ENCODE measurements at places on chromosomes 1 and 21.

DNA sequence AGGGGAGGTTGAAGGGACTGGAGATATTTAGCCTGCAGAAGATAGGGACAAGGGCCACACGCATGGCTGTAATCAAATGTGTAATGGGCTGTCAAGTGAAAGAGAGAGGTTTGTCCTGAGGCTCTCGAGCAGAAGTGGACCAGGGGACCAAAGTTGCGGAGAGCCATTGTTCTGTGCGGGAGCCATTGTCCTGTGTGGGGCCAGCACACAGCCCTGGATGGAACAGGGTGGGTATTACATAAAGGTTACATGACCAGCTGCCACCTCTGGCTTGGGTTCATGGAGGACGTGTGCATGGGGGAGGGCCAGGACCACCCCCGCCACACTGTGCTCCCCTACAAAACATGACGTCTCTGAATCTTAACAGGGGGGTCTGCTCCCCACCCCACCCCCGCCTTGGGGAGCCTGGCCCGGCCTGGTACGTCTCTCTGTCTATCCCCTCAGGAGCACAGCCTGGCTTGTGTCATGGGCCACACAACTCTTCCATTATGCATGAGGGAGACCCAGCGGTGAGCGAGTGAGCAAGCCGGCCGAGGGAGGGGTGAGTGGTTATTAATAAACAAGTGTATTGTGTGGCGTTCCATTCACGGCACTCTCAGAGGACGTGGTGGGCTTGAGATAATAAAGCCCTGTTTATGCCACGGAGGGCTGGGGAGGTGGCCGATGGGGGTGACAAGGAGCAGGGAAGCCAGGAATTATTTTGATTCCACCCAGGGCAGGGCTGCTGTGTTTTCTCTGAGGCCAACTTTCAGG is at the start of gene NFASC:
NFASC (plus strand) TSS at position 703 of the 753 bp plus-strand sequence. CDS start 73,454 bp downstream, outside the sequence.
- no peak for DNase-seq

- no peak for DNase-seq
These were observed at the start of gene TBX19 for GRCh38 chr1:168280296-168280927. Gene TBX19 (plus strand): TSS chr1:168280877. CDS start chr1:168281091, 214 bp downstream.

DNA sequence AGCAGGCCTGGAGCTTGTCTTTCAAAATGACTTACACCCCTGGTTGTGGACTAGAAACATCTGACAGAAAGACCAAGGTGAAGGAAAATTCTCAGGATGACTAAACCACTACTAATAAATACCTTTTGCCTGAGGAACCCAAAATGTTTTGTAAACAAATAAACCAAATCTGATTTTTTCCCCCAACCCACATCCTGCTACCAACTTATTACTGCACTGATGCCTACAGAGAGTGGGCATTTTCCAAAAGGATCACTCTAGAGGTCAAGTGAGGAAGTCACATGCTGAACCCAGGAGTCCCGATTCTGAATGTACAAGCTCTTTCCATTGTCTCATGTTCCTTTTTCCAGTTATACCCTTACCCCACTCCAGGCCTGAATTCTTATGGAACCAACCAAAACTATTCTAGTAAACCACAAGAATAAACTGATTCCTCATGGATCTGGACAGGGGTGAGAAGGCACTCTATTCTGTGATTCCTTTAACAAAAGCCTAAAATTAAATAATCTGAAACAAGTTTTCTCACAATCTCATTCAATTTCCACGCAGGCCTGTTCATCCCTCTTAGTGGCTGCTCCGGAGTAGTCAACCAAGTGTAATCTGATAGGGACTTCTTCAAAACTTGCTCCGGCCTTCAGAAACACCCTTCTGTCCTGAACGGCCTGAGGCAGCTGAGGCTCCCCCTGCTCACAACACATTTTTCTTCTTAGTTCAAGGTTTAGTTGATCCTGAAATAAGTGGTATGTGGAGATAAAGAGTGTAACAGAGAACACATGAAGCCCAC is 1.4 kb downstream of the PI4KB start:
- no peak for DNase-seq

DNA sequence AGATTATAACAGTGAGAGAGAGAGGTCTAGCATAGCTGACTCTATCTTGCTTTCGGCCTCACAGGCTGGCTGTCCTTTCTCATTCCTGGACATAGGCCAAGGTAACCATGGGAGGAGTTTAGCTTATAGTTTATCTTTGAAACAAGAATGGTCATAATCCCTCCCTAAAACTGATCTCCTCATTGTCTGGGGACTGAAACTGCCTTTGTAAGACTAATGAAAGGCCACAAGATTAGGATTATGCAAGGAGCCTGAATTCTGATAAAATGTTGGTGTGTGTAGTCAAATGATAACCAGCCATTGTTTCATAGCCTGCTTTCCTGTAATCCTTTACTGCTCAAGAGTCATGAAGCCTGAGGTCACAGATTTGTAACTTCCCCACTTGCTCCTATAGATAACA is 131.9 kb upstream of the LYPLAL1 start:
- no peak for DNase-seq

DNA sequence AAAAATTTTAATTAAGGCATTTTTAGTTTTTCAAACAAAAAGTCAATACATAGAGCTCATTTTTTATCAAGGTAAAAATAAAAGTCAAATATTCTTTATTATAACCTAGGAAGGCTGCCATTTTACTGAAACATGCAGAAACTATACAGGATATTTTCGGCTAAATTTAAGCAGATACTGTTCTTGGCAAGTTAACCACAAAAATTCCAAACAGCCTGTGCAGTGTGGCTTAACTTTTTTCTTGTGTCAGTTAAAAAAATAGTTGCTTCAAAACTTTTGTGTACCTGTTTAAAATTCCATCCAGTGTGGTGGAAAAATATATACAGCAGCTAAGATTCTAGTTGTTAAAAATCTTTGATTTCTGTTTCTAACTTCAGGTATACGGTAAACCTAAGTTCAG is 135.0 kb downstream of the ATP5PO start:
- no peak for DNase-seq

GRCh38 chr1:65266476-65266875 is 42.9 kb upstream of the DNAJC6 start:
- no peak for DNase-seq

GRCh38 chr1:42932442-42932941 is 26.2 kb downstream of the SLC2A1 start:
- no peak for DNase-seq

DNA sequence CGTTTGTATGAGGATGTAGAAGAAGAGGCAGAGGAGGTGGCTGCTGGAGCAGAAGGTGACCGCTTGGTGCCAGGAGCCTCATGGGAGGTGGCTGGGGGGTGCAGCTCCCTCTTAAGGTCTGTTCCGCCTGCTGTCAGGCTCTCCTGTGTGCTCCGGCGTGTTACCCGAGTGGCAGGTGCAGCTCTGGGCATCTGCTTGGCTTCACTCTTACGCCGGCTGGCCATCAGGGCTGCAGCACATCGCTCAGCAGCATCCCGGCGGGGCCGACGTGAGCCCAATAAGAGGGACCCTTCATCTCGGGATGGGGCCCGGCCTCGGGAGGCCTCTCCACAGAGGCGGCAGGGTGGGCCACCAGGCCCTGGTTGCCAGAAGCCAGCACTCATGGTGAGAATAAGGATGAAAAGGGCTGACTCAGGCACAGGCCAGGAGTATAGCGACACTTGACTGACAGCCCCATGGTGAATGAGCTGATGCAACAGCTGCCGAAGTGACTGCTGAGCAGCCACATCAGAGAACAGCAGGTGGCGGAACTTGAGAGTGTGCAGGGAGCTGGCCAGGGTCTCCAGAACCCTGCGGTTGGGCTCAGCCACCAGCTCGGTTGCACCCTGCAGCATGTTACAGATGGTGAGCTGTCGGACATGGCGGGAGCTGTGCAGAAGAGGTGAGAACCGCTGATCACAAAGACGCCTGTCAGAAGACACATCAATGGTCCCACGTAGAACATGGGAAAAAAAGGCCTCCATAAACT is 17.5 kb downstream of the LRRC41 start:
- DNase-seq: no peak

DNA sequence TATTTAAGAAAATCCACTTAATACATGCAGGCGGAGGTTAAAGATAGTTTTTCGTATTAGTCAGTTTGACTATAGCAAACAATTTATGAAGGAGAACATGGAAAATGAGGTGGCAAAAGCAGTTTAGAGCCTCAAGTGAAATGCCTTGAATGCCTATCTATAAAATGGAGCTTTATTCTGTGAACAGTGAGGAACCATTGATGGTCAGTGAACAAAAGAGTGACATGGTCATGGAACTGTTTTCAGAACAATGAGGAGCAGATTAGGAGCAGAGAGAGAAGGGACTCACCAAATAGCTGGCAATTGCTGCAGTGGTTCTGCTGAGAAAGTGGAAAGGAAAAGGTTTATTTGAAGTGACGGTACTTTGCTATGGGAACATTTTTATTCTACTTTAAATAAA is 299.8 kb downstream of the DUSP10 start:
- DNase-seq: no peak

DNA sequence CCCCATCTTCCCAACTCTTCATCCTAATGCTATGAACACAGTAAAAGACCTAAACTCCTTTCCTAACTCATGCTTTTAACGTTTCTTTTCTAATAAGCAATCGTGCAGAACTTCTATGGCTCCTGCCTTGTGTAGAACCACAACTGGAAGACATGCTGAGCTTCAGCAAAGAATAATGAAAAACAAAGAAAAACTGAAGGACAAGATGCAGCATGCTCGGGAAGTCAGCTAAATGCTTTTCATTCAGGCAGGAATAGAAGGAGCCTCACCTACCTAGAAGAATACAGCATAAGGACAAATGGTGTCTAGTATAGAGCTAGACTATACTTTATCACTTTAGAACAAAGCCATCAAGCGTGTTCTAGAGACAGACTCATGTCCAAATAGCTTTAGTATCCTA is 45.9 kb downstream of the LUZP1 start:
- DNase-seq: no peak

GRCh38 chr1:57307392-57308170 is 116.3 kb downstream of the DAB1 start:
- no peak for DNase-seq

DNA sequence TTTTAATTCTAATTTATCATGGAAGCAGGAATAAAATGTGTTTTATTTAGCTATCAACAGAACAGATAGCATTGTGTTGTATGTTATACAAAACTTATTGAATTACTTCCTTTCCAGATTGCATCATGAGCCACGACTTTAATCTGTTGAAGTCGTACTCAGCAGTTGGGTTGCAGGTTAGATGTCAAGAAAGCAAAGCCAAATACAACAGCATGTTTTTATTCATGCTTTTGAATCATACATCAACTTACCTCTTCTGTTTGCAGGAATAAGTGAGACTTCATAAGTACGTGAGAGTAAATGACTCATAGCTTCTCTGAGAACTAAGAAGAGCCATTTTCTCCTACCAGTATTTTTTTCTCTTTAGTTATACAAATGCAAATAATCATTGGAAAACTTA is 110.8 kb upstream of the ADGRL4 start:
- DNase-seq: no peak

- no peak for DNase-seq
These were observed 57.9 kb upstream of the S1PR1 start for GRCh38 chr1:101178688-101179491.

DNA sequence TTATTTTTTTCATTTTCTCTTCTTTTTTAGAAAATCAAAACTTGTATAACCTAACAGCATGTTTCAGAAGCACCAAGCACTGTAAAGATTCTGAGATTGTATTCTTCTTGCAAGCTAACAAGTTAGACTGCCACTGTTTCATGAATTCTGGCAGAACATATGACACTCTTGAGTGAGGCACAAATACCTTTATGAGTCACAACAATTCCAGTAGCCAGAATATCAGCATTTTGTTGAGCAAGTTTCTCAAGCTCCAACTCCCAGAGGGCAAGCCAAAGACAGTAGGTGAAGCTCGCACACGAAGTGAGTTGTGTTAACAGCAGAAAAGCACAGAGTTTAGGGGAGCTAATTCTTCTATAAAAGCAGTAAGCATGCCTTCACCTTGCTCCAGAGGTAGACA is 268.8 kb upstream of the NCAM2 start:
- DNase-seq: no peak

- no peak for DNase-seq
These were observed 300.0 kb upstream of the VAMP3 start for GRCh38 chr1:7470904-7471638.

GRCh38 chr1:212161231-212161781 is 123.9 kb upstream of the PPP2R5A start:
- DNase-seq: no peak

GRCh38 chr1:150235294-150235851 is 539 bp downstream of the ANP32E start:
- no peak for DNase-seq

GRCh38 chr1:228022571-228023293 is 15.9 kb downstream of the WNT3A start:
- no peak for DNase-seq

DNA sequence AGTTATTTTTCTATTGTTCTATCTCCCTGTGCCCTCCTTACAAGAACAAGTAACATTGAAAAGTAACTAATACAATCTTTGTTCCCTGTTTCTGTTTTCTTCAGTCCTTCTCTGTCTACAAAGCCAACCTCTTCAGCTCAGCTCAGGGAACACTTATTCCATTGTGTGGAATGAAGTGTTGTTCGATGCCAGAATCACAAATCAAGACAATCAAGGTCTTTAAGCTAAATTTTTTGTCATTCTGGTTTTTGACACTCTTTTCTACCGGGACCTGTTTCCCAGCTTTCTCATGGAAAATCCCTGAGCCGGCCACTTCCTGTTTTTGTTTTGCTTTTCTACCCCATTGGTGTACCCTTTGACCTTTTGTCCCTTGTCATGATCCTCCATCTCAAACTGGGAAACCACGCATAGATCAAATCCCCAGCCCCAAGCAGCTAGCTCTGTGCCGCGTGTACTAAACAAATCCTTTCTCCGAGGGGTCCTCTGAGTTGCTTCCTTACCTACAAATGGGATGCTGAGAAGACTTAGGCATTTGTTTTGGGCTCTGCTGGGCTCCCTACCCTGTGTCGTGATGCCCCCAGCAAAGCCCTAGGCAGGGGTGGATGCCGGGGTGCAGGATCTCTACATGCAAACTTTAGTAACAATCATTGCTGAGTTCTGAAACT is 141.8 kb downstream of the TOMM20 start:
- DNase-seq: no peak

DNA sequence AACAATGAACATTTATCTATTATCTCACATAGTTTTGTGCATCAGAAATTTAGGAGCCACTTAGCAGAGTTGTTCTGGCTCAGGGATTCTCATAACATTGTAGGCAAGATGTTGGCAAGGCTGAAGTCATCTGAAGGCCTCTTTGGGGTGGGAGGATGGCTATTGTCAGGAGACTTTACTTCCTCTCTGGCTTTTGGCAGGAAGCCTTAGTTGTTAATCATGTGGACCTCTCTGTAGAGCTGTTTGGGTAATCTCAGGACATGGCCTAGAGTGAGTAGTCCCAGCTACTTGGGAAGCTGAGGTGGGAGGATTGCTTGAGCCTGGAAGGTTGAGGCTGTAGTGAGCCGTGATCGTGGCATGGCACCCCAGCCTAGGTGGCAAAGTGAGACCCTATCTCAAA is 40.2 kb downstream of the RASAL2 start:
- DNase-seq: no peak
